ENCODE measurements at places on chromosomes 12 and 14.

- DNase-seq: no peak
Measured at GRCh38 chr14:103089386-103090335, 4.9 kb upstream of the EXOC3L4 start.

DNA sequence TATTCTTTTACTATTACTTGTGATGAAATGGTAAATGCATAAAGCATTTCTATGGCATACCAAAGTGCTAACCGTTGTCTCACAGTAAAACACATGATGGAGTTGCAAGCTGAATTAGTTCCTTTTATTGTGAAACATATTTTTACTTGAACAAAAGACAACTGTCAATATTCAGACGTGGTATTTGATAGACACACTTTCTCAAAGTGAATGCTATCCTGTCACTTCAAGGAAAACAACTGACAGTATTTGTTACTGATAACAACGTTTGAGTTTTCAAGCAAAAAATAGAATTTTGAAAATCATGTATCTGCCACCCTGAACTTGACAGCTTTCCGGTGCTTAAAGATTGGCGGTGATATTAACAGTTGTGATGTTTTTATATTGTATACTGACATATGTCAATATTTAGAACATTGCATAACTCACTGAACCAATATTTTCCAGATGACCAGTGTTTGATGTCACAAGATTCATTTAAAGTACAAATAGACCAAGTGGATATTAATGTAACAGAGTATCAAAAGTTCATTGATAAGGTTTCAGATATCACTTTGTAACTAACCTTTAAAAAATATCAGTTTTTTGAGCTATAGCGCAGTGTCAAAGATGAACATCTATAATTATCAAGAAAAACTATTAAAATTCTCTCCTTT lies 153.4 kb upstream of the AEBP2 start:
- no peak for DNase-seq

GRCh38 chr12:18160901-18161300 lies 70.9 kb upstream of the RERGL start:
- DNase-seq: no peak

- no peak for DNase-seq
Measured at GRCh38 chr12:75698052-75698451, 186.6 kb upstream of the KRR1 start.

DNA sequence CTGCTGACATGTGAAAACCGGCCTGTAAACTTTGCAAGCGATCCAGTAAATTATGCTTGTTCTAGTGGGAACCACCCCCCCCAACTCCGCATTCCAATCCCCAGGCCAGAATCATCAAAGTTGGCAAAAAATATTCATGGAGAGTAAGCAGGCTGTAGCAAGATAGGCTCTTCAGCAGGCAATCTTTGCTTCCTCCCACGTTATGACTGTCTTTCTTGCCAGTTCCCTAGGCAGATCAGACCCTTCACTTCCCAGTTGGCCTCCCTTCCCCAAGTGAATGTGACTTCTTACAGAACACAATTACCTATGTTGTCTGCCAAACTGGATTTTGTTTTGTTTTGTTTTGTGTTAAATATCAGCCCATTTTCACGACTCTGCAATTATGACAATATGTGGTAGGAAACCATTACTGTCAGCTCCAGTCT lies 1.2 kb upstream of the PTGER2 start:
- no peak for DNase-seq

GRCh38 chr14:104477117-104477623 lies 102.4 kb upstream of the C14orf180 start:
- DNase-seq: no peak

- DNase-seq: no peak
Measured at GRCh38 chr12:109222496-109222895, 86.6 kb downstream of the FOXN4 start.

DNA sequence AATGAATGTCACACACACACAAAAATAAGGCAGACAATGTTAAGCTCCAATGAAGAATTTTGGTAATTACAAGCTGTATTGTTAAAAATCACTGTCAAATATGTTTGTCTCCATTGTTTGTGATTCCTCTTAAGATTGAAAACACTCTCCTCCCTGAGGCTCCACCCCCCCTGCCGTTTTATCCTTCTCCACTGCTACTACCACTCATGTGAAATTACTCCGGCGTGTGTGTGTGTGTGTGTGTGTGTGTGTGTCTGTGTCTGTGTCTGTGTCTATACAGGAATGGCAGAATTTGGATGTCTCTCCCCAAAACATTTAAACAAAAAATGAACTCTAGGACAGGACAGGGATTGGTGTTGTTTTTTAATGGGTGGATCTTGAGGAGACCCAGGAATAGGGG lies 365.1 kb upstream of the DIO2 start:
- no peak for DNase-seq

- DNase-seq: no peak
Measured at GRCh38 chr12:115867854-115868253, 409.6 kb downstream of the MED13L start.

DNA sequence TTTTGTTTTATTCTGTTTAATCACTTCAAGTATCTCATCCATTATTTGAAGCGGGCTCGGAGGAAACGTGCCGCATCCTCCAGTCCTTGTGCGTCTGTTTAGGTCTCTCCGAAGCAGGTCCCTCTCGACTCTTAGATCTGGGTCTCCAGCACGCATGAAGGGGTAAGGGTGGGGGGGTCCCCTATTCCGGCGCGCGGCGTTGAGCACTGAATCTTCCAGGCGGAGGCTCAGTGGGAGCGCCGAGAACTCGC lies 311 bp upstream of the LGR5 start:
- DNase-seq: no peak

DNA sequence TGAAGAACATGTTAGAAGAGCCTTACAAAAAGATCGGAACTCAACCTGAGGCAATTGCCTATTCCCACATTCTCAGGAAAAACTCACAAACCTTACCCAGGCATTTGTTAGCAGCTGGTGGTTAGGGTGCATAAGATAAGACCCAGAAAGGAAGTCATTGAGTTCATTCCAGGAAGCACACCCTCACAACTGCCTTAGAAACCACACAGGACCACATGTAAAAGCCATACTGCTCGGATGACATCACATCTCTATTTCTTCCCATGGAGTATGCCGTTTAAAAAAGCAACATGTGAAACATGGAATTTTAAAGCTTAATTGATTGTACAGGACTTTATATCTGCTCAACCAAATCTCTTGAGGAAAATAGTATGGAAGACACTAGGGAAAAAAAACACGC lies 411.2 kb downstream of the DAD1 start:
- no peak for DNase-seq

DNA sequence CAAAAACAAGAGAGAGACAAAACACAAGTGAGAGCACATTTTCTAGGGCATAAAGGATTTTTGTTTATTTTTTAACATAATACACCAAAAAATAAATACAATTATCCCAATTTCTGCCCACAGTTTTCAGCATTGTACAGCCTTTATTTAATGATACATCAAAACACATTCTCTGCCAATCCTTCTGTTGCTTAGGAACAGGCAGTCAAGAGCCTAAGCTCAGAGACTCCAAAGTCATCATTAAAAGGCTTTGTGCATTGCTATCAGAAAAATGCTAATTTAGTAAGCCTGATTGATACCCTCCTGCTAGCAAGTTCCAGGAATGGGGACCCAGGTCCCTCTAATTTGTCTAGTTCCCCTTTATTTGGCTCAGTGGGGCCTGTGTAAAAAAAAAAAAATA lies 536.5 kb downstream of the RPS29 start:
- no peak for DNase-seq

DNA sequence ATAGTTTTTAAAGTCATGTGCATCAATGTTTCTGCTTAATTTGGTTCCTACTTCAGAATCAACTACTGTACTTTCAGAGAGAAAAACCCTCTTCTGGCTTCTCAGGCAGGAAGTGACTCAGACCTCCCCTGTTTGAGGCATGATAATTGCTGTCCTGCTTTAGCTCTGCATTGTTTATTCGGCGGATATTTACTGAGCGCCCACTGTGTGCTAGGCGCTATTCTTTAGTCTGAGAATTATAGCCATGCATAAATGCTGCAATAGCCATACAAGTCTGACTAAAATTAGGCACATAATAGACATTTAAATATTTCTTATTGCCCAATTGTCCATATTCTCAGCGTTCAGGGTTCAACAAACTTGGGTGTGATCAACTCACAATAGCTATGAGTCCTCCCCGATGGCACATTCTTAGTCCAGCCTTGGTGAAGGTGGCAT lies 6.1 kb upstream of the AMIGO2 start:
- no peak for DNase-seq

- DNase-seq: no peak
Measured at GRCh38 chr12:56061982-56062381, 18.0 kb upstream of the ERBB3 start.

DNA sequence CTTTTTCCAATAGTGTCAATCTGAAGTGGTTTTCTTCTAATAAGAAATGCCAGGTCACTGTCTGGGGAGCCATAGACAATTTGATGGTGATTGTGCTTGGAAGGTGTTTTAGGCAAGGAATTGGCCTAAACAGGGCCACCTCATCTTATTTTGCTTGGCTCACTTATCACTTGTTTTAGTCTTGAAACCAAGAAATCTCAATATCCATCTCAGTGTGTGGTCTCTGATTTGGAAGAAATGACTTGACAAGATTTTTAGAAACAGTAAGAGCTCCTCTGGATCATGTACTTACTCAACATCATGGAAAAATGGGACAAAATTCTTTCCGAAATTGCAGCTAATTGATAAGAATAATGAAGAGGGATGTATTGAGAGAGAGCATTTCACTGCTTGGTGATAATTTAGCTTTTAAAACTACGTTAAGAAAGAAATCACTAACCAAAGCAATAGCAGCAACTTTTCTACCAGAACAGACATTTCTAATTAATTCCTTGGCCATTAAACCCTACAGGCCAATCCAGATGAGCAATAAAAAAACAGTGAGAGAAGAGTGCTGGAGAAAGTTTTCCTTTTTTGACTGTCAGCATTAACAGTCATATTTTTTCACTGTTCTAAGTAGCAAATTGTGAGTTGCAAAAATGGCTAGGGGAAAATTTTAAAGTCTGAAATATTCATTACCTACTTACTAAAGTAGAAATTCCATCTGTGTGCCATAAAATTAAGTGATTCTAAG lies 157.3 kb downstream of the AEBP2 start:
- no peak for DNase-seq

GRCh38 chr12:98343002-98343567 lies 172.3 kb upstream of the TMPO start:
- no peak for DNase-seq

DNA sequence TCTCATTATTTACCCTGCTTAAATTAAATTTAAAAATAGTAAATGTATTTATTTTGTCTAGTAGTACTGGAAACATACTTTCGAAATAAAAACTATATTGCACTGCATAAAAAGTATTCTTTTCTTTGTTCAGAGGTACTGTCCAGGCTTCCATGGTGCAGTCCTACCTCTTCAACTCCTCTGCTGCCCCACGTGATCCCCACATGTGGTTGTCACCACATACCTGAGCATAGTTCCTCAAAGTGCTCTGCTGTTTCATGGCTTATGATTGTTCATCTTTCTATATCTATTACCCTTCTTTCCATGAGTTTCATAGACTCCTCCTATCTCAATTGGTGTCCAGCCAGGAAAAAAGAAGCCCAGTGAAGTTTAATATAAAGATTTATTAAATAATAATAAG lies 317.5 kb upstream of the OR4E1 start:
- DNase-seq: no peak

- no peak for DNase-seq
Measured at GRCh38 chr12:53381731-53382630, 2.0 kb downstream of the SP1 start.

GRCh38 chr12:3884671-3885070 lies 11.5 kb upstream of the PARP11 start:
- no peak for DNase-seq

DNA sequence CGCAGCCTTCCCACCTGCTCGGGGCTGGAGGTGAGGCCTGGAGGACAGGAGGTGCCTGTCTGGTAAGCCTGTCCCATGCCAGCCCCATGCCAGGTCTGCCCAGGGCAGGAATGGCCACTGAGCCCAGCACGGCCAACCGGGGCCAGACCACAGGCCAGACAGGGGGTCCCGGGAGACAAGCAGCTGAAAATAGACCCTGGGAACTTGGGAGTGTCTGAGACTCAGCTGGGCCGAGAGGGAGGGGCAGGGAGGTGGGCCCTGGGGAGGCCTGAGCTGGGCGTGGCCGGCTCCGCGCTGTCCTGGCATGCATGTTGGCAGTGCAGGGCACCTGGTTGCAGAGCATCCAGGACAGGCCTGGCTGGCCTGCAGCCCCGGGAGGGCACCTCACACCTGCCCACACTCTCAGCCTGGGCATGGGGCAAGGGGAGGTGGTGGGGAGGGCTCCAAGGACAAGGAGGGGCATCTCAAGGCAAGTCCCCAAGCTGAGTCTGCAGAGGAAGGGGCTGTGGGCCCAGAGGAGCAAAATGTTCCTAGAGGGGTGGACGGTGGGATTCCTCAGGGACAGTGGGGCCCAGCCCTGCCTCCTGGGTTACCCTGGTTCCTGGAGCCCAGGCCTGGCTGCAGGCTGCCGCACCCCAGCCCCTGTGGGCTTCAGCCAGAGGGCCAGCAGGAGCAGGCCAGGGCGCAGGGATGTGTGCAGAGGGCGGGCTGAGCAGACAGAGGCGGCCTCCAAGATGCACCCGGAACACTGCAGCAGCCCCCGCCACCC lies 3.2 kb upstream of the CRIP1 start:
- no peak for DNase-seq

DNA sequence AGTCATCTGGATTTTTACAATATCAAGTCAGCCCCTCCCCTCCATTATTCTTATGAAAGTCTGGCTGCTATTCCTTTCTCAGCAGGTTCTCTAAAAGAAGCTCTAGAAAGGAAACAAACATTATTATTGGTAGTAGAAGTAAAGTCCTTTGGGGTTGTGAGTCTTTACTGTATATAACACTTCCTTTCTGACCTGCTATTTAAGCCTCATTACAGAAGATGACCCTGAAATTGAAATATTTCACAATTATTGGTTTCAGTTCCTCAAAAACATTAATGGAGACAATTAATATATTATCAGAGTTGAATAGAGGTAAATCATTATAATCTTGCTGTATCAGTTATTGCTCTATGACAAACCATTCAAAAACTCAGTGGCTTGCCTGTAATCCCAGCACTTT lies 19.3 kb downstream of the PLEKHA5 start:
- DNase-seq: no peak

DNA sequence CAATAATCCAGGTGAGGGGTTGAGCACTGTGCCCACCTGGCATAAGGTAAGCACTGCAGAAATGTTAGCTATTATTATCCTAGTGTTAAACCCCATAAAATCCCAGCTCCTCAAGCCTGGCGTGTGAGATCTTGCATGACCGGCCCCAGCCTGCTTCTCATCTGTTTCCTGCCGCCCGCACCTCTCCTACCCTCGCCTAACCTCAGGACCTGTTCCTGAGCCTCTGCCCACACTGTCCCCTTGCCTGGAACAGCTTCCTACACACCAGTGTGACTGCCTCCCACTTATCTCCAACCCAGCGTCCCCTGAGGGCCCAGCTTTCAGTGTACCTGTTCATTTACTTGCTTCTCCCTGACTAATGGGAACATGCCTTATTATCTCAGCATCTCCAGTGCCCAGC lies 24.7 kb downstream of the ISCA2 start:
- no peak for DNase-seq

- no peak for DNase-seq
Measured at GRCh38 chr12:108819920-108820706, 37.3 kb downstream of the SSH1 start.

Data from GOT3 (cell line).